ENCODE measurements at places on chromosomes 7 and 10. TPM values are rescaled to one million over a fixed set of nuclear protein-coding genes. Genes with fewer than 3 reads are reported as not detected.

Gene LIPK
- not detected for total RNA-seq

Gene TSPAN13
- total RNA-seq: 120 TPM

Gene FEZF1
- total RNA-seq: not detected

Gene GOLGA7B
- 1.0 TPM for total RNA-seq

Gene ERVW-1
- not detected for total RNA-seq

Gene HGF
- total RNA-seq: 17.2 TPM

DNA sequence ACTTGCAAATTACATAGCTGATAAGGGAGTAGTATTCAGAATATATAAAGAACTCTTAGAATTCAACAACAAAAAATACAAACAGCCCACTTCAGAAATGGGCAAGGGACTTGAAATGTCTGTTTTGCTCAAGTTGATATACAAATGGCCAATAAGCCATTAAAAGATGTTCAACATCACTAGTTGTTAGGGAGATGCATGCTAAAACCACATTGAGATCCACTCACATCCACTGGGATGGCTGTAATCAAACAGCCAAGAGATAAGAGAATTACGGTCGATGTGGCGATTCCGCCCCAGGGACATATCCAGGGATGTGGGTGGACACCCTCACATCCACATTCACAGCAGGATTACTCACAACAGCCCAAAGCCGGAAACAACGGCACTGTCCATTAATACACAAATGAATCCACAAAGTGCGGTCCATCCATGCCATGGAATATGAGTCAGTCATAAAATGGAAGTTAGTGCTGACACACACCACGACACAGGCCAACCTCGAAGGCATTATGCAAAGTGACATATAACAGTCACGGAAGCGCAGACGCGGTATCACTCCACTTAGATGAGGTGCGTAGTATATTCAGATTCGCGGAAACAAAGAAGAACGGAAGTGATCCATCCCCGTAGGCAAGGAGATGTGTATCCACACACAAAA, 227.8 kb downstream of the DNAJB6 start:
- no peak overlapping the region for H3K27ac ChIP-seq
- H3K4me3 ChIP-seq: no peak overlapping the region
- DNase-seq: no peak
- H3K4me1 ChIP-seq: peaks cover 16% of the 10 kb centered on the region
- no peaks in the 10 kb centered on the region for H3K27me3 ChIP-seq

- H3K27ac ChIP-seq: no peak overlapping the region
- no peak for DNase-seq
- H3K36me3 ChIP-seq: no peaks in the 10 kb centered on the region
- H3K4me1 ChIP-seq: no peaks in the 10 kb centered on the region
- H3K4me3 ChIP-seq: no peak overlapping the region
Measured at GRCh38 chr7:142112086-142112485, 568 bp downstream of the MGAM2 start.

- H3K27ac ChIP-seq: no peak overlapping the region
- H3K4me1 ChIP-seq: peaks cover 23% of the 10 kb centered on the region
- H3K27me3 ChIP-seq: no peaks in the 10 kb centered on the region
- no peak for DNase-seq
Measured at GRCh38 chr10:24680647-24681524, 42.8 kb downstream of the ARHGAP21 start.

DNA sequence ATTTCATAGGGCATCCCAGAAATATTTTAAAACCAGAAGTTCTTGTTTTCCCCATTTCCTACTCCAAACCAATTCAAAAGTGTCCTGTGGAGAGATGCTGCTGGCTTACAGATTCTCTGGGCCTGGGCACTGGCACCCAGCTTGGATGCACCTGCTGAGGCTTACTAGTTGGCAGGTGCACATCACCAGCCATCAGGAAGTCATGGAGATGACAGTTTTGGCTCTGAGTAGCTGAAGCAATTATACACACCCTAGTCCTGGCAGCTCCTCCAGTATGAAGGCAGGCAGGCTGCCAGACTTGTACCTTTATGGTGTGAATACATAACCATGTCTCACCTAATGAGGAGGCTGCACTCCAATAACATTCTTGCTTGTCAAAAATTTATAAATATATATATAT, 276.6 kb upstream of the GHITM start:
- no peaks in the 10 kb centered on the region for H3K36me3 ChIP-seq
- no peaks in the 10 kb centered on the region for H3K4me1 ChIP-seq
- H3K27ac ChIP-seq: no peak overlapping the region
- no peak overlapping the region for H3K4me3 ChIP-seq
- DNase-seq: no peak

DNA sequence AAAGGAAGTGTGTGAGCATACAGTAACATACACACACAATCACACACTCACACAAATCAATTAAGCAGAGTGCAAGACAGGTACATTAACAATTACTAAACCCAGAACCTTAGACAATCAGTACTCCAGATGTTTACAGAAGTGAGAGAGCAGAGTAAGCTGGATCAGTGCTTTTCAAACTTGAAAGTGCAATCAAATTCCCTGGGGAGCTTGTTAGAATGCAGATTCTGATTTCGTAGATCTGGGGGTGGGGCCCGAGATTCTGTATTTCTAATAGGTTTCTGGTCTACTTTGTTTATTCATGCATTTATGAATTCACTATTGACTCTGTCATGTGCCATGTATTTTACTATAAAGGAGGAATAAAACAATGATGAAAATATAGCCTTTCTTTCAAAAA, 179.6 kb upstream of the PHYHIPL start:
- H3K27ac ChIP-seq: no peak overlapping the region
- no peaks in the 10 kb centered on the region for H3K36me3 ChIP-seq
- DNase-seq: no peak

DNA sequence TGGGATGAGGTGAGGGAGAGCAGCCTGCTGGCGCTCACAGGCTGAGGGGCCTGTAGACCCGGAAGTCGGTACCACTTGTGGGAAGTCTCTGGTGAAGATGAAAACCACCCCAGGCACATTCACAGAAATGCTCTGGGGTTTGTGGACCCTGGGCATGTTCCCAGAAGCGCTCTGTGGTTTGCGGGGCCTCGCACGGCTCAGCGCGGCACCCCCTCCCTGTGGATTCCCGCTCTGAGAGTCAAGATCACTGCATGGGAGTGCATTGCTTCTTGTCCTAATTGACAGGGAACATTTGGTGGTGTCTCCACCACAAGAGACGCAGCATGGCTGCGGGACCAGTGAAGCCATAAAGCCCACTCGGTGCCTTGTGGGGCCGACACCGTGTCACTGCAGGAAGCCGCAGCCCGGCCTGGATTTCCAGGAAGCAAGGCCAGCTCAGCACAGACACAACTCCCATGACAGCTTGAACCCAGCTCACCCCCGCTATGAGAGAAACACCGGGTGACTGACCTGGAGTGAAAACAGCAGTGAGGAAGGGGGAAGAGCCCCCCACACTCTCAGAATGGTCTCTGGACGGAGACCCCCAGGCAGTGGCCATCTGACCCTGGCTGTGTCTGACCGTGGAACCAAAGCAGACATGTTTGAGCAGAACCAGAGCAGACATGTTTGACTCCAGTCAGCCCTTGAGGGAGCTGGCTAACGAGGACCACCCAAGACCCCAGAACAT, 157.2 kb downstream of the PTPRN2 start:
- no peaks in the 10 kb centered on the region for H3K27me3 ChIP-seq
- DNase-seq: no peak
- H3K27ac ChIP-seq: no peak overlapping the region
- H3K36me3 ChIP-seq: no peaks in the 10 kb centered on the region

DNA sequence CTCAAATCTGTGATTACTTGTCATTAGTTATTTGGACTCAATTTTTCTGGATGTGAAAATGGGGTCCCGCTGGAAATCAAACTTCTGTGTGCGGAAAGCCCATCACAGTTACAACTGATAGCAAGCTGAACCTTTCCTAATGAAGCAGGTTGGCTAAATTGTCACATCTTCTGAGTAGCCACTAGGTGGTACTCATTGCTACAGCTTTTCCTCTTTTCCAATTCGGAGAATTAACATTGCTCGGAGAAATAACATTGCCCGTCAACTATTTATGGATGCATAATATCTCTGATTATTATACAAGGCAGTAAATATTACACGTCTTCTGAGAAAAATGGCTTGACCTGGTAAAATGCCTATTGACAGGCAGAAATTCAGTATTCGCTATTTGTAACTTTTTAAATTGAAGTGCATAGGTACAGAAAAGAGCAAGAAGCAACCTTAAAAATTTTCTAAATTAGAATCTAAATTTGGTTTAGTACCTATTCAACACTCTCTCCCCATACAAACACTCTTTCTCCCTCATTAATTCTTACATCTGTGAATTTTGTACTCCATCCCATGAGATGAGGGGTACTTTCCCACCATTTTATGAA, 17.3 kb upstream of the BLOC1S2 start:
- H3K4me1 ChIP-seq: no peaks in the 10 kb centered on the region
- no peak overlapping the region for H3K4me3 ChIP-seq
- H3K27ac ChIP-seq: no peak overlapping the region
- no peak for DNase-seq
- peaks cover 7% of the 10 kb centered on the region for H3K27me3 ChIP-seq

DNA sequence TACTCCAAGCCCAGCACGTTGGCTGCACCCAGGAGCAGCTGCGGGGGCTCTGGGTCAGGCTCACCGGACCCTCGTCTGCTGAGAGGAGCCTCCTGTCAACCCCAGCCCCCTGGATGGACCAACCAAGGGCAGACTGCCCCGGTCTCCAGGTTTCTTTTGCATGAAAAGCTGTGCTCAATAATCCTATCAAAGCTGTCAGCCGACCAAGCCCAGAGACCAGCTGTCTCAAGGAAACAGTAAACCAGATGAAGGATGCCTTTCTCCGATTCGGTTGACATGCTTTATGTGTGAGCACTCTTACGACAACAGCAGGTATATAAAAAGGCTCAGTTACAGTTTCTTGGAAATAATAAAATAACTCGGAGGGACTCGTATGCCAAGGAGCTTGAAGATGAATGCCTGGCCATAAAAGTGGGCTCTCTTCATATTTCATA, 71.6 kb upstream of the BAIAP2L1 start:
- no peak overlapping the region for H3K4me3 ChIP-seq
- H3K27ac ChIP-seq: no peak overlapping the region
- H3K4me1 ChIP-seq: peaks cover 7% of the 10 kb centered on the region
- H3K27me3 ChIP-seq: peaks cover 24% of the 10 kb centered on the region

DNA sequence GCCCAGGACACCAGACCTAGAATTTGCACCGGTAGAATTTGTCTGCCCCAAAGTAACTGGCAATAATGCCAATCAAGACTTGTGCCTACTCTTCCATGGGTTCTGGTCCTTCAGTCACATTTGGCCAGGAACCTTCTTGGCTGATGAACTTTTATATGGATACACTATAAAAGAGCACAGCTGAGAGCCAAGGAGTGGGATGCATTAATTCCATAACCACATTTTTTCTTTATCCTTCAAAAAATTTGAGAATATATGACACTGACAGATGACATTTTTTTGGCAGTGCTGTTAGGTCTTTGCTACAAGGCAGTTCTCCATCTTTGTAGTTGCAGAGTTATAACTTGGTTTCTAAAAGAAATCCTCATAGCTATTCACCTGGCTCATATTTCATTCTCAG, 129.2 kb upstream of the HDAC9 start:
- no peak overlapping the region for H3K27ac ChIP-seq
- H3K27me3 ChIP-seq: no peaks in the 10 kb centered on the region
- no peaks in the 10 kb centered on the region for H3K4me1 ChIP-seq
- H3K4me3 ChIP-seq: no peak overlapping the region
- no peak for DNase-seq
- H3K36me3 ChIP-seq: no peaks in the 10 kb centered on the region

DNA sequence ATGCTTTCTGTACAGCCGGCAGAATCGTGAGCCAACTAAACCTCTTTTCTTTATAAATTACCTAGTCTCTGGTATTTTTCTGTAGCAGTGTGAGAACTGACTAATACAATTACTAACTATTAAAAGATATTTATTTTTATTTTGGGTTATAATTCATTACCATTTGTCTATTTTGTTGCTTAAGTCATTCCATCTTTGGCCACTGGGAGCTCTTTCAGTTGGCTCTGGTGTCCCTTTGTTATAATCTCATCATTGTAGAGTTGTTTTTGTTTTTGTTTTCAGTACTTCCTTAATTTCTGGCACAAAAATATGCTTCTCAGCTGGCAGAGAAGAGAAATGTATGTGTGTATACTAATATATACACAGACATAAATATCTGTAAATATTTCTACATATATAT, 807.9 kb upstream of the MBL2 start:
- DNase-seq: no peak
- no peaks in the 10 kb centered on the region for H3K27me3 ChIP-seq
- H3K4me1 ChIP-seq: no peaks in the 10 kb centered on the region
- H3K4me3 ChIP-seq: no peak overlapping the region

DNA sequence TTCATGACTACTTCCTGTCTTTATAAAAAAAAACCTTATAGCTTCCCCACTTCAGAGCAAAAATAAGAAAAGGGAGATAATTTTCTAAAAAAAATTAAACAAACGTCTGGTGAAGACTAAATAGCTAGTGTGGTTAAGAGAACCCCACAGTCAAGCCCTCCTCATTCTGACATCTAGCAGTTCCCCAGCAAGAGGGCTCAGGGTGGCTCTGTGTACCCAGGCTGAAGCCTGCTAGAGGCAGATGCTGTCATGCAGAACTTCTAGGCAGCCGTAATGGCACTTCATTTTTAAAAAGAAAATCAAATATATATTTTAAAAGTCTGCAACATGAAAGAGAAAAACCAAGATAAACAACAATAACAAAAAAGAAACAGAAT, 223.1 kb upstream of the KLF14 start:
- H3K27ac ChIP-seq: peak overlapping the region; percentile 21
- DNase-seq: no peak
- peaks cover 27% of the 10 kb centered on the region for H3K36me3 ChIP-seq

Measured in lower lobe of right lung (tissue), 2 donors.